ENCODE measurements at places on chromosomes 2 and 18.

- no peak for DNase-seq
Observed at GRCh38 chr18:59456657-59457056, 97.6 kb upstream of the LMAN1 start.

- DNase-seq: no peak
Observed at GRCh38 chr18:65786474-65786873, 35.7 kb downstream of the CDH7 start.

GRCh38 chr2:223494496-223494895, 107.7 kb downstream of the SCG2 start:
- no peak for DNase-seq

GRCh38 chr2:232512602-232513001, 7.6 kb upstream of the PRSS56 start:
- no peak for DNase-seq

GRCh38 chr18:22926454-22926853, 6.7 kb upstream of the RBBP8 start:
- DNase-seq: no peak

DNA sequence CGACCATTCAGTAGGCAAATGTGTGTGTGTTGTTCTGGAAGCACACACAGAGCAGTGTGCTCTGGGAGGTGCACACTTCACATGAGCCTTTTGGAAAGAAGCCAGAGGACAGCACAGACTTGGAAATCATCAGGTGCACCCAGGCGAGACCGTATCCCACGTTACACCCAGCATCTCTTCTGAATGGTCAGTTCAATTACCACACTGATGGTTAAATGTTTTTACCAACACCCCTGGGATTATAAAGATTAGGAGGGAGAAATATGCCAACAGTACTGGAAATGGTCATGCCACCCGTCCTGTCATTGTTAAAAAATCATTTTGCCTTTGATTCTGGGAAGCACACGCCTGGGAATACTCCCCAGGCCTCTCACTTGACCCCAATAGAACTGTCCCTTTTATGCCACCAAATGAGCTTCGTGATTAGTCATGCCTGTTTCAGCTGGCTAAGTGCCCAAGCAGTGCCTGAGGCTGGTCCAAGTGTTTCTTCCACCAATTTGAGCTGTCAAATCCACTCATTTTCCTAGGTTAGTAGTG, 183.7 kb downstream of the NRP2 start:
- no peak for DNase-seq

DNA sequence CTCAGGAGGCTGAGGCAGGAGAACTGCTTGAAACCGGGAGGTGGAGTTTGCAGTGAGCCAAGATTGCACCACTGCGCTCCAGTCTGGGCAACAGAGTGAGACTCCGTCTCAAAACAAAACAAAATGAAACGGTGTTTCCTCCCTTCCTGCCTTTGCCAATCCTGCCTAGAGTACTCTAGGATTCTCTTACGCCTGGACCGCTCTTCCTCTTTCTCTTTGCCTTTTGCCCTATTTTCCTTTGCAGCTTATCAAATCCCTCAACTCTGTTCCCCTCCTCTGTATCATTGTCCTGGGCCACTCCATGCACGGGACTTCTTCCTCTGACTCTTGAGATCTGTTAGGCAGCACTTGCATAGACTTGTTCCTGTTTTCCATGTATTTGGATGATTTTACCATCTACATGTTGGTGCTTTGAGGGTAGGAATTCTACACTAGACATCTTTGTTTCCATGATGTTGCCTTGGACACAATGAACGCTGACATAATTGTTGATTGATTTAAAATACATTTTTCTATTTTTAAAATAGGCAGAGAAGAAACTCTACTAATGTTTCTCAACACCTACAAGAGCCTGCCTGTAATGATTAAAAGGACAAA, 24.8 kb upstream of the ACYP2 start:
- DNase-seq: no peak

DNA sequence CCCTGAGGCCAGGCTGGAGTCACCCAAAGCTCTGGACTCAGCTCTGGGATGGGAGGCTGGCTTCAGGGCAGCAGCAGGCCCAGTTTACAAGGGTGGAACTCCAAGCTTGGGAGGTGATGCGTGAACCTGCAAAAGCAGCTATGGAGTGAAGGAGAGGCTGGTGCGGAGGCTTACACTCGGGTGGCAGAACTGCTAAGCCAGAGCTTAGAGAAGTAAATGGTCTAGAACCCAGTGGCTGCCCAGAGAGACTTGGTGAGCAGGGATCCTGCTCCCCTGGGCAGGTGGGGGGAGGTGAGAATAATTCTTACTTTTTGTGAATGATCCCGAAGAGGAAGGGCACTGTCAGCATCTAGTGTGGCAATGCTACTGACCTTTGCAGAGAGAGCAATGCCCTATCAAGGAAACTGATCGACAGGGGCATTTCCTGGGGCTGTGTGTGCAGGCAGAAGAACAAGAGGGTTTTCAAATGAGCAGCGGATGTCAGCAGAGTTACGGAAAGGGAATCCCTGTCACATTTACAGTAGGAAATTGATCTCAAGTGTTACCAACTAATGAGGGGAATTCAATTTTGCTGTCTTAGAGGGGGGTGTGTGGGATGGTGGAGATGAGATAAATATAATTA, 80.4 kb downstream of the TGFA start:
- DNase-seq: no peak

- DNase-seq: peak; percentile 68
Observed at GRCh38 chr2:57987835-57988573, 58.6 kb upstream of the VRK2 start.

All from NCI-H226 (cell line).